IMR-90 (cell line): ENCODE measurements at places on chromosomes 11 and 22. TPM values are rescaled to one million over a fixed set of nuclear protein-coding genes. Genes with fewer than 3 reads are reported as not detected.

The WNT11 gene
- polyA plus RNA-seq: 0.10 TPM in 1 of 2 replicates, not detected in the other

The PYGM gene
- 0.21 and 0.46 TPM in 2 replicates for polyA plus RNA-seq

The ACR gene
- not detected in 2 replicates for polyA plus RNA-seq

The RAB36 gene
- 4.0 TPM in 2 replicates for polyA plus RNA-seq

The FUT4 gene
- 2.4 TPM in 2 replicates for polyA plus RNA-seq

The CD6 gene
- not detected in 2 replicates for polyA plus RNA-seq

DNA sequence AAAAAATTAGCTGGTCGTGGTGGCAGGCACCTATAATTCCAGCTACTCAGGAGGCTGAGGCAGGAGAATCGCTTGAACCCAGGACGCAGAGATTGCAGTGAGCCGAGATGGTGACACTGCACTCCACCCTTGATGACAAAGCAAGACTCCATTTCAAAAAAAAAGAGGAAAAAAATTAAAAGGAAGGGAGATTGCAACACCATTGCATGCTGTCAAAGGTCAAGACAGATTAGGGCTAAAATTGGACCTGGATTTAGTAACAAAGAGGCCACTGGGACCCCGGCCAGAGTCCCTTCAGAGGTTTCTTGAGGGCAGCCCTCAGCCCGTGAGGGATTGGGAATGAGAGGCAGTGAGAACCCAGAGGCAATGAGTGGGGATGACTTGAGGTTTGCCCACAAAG is 8.2 kb upstream of the MAFF start:
- no peak overlapping the region for H3K4me3 ChIP-seq
- no peak for DNase-seq
- peaks cover 18% of the 10 kb centered on the region for H3K4me1 ChIP-seq
- no peak overlapping the region for H3K27ac ChIP-seq
- no peaks in the 10 kb centered on the region for H3K27me3 ChIP-seq

DNA sequence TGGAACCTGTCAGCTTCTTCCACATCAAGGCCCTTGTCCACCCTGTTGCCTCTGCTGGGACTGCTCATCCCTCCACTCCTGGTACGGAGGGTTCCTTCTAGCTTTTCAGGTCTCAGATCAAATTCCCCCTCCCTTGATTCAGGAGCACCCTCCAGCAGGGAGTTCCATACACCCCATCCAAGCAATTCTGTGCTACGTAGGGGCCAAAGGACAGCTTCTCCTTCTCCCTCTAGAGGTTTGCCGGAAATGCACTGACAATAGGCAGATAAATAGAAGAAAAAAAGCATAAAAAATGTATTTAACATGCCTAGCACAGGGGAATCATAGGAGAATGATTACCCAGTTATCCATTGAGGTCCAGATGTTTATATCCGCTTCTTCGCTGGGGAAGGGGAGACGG is 3.3 kb upstream of the CARD10 start:
- H3K36me3 ChIP-seq: no peaks in the 10 kb centered on the region
- no peak overlapping the region for H3K27ac ChIP-seq
- no peaks in the 10 kb centered on the region for H3K27me3 ChIP-seq
- no peak for DNase-seq
- no peak overlapping the region for H3K4me3 ChIP-seq

DNA sequence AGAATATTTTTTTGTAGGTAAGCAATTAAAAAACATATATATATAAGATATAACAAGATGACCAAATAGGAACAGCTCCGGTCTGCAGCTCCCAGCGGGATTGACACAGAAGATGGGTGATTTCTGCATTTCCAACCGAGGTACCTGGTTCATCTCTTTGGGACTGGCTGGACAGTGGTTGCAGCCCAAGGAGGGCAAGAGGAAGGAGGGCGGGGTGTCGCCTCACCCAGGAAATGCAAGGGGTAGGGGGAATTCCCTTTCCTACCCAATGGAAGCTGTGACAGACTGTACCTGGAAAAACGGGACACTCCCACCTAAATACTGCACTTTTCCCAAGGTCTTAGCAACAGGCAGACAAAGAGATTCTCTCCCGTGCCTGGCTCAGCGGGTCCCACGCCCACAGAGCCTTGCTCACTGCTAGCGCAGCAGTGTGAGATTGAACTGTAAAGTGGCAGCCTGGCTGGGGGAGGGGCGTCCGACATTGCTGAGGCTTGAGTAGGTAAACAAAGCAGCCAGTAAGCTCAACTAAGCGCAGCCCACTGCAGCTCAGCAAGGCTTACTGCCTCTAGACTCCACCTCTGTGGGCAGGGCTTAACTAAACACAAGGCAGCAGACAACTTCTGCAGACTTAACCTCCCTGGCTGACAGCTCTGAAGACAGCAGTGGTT is 163.8 kb downstream of the CWF19L2 start:
- H3K27me3 ChIP-seq: no peaks in the 10 kb centered on the region
- no peak overlapping the region for H3K27ac ChIP-seq
- no peak overlapping the region for H3K4me3 ChIP-seq
- H3K4me1 ChIP-seq: no peaks in the 10 kb centered on the region
- DNase-seq: no peak
- H3K36me3 ChIP-seq: no peaks in the 10 kb centered on the region

DNA sequence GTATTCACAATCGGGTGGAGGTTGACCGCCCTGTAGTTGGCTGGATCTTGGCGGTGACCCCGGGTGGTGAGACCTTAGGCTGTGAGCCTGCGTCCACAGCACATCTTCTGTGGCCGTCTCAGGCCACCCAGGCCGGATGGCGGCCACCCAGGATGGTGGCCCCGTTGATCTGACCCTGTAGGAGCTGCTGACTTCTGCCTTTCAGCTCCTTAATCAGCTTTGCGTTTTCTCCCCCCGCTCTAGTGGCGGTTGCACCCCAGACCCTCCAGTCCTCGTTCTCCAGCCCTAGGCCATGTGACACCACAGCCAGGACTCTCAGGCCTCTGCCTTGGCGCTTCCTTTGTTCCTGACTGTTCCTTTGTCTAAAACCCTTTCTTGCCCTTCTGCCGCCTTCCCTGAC is 244.0 kb downstream of the TBC1D22A start:
- no peaks in the 10 kb centered on the region for H3K27me3 ChIP-seq
- peaks cover 8% of the 10 kb centered on the region for H3K36me3 ChIP-seq
- no peak overlapping the region for H3K4me3 ChIP-seq
- no peak overlapping the region for H3K27ac ChIP-seq
- no peak for DNase-seq

DNA sequence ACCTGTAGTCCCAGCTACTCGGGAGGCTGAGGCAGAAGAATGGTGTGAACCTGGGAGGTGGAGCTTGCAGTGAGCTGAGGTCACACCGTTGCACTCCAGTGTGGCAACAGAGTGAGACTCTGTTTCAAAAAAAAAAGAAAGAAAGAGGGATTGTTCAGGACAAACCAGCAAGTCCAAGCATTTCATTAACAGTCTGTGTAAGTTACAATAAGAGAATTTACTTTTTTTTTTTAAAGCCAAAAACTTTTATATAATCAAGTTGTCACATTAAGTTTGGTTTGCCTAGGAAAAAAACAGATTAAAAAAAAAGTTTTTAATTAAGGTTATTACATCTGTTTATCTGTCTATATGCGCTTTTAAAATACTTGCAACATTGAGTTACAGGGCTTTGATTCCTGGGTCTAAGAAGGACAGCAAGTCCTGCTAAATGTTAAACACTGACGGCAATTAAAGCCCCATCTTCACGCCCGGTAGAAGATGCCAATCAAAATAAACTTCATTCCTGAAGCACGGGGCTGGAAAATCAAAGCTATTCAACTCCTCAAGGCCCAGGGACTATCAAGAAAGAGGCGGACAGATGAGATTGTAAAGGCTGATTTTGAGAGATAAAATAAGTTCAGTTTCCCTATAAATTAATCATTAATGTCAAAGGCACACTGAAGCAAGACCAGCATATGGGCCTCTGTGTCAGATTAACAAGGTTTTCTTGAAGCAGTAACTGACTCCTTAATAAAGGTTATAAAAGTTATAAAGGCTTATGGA is 10.7 kb downstream of the TMEM138 start:
- peaks cover 9% of the 10 kb centered on the region for H3K4me1 ChIP-seq
- no peak overlapping the region for H3K4me3 ChIP-seq
- H3K36me3 ChIP-seq: peaks cover 14% of the 10 kb centered on the region
- DNase-seq: no peak
- no peak overlapping the region for H3K27ac ChIP-seq

DNA sequence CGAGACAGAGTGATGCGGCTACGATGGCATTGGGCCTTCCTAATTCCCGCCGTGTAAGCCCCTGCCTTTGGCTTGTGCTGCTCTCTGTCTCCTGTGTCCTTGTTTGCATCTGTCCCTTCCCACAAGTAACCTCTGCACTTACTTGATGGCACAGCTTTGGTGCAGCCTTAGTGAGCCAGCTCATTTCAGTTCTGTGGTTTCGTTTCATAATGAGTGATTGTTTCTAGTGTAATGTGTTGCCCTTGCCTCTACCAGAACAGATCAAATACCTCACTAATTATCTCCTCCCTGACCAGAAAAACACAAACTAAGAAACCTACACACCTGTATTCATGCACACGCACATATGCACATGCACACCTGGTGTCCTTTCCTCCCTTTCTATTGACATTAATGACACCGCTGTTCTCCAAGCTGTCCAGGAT is 58.8 kb downstream of the GRK3 start:
- no peak overlapping the region for H3K27ac ChIP-seq
- no peaks in the 10 kb centered on the region for H3K27me3 ChIP-seq
- no peak for DNase-seq
- H3K4me1 ChIP-seq: no peaks in the 10 kb centered on the region
- no peaks in the 10 kb centered on the region for H3K36me3 ChIP-seq
- H3K4me3 ChIP-seq: no peak overlapping the region

DNA sequence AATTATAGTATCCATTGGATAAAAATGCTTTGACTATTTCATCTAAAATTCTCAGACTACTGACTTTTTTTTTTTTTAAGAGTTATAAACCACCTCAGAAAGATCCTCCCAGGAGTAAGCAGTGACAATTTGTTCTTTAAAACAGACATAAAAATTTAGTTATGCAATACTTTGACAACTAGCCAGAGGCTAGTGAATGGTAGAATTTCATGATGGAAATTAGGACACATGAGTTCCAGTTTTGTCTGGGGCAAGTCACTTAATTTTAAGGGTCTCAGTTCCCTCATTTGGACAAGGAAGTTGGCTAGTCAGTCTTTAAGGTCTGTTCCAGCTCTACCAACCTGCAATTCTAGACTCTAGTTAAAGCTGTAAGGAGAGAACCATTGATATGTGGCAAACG is 2.9 kb downstream of the IL18 start:
- no peak overlapping the region for H3K4me3 ChIP-seq
- H3K4me1 ChIP-seq: peaks cover 14% of the 10 kb centered on the region
- no peak overlapping the region for H3K27ac ChIP-seq
- no peak for DNase-seq
- no peaks in the 10 kb centered on the region for H3K36me3 ChIP-seq

- no peak overlapping the region for H3K4me3 ChIP-seq
- DNase-seq: no peak
- no peaks in the 10 kb centered on the region for H3K36me3 ChIP-seq
These were observed 34.9 kb upstream of the RRAS2 start for GRCh38 chr11:14393889-14394288.

DNA sequence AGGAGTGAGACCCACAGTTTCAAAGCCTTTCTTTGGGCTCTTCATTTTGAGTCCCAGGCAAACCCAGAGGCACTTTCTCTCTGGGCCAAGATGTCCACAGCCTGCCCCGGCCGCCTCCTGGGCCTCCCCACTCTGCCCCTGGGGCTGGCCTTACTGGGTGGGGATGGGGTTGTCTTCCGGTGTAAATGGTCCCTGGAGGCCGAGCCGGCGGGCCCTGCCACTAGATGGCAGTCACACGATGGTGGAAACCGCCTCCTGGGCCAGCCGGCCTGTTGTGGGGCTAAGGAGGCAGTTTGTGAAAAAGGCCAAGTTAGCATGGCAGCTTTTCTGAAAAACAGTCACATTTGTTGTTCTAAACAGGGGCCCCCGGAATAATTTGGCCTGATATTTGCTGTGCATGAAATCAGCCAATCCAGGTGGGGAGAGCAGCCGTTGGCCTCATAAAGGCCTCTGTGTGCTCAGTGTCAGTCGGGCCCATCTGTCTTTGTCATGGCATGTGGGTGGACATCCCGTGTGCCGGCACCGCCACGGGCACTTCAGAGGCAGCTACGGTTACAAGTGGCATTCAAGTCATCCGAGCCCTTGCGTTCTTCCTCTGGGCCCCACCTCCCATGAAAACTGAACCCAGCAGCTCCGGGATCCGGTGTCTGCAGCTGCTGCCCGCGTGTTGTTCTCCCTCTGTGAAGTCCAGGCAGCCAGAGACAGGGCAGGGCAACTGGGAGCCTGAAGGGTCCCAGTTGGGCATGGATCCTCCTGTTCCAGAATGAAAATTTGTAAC is 6.5 kb downstream of the MRPL23 start:
- no peaks in the 10 kb centered on the region for H3K27me3 ChIP-seq
- H3K36me3 ChIP-seq: no peaks in the 10 kb centered on the region
- H3K4me3 ChIP-seq: no peak overlapping the region
- no peak for DNase-seq
- H3K27ac ChIP-seq: no peak overlapping the region
- no peaks in the 10 kb centered on the region for H3K4me1 ChIP-seq
